ENCODE measurements at places on chromosomes 16 and 17. TPM values are rescaled to one million over a fixed set of nuclear protein-coding genes. Genes with fewer than 3 reads are reported as not detected.
A peak's percentile ranks its signal among the peaks of the same experiment; 100 is the strongest.

Gene LPO
- total RNA-seq, result not detected

Gene CCT6B
- 2.0 TPM for total RNA-seq

Gene C16orf86
- 4.8 TPM for total RNA-seq

Gene PPP1R27
- not detected for total RNA-seq

Gene TBC1D3
- total RNA-seq, result not detected

Gene ICAM2
- total RNA-seq, result 116 TPM

Gene ASGR1
- 0.29 TPM for total RNA-seq

Gene TMEM235
- total RNA-seq, result not detected

- H3K4me1 ChIP-seq, result peaks cover 25% of the 10 kb centered on the region
- H3K36me3 ChIP-seq, result peaks cover 6% of the 10 kb centered on the region
- H3K4me3 ChIP-seq, result peak overlapping the region; percentile 83
- no peak overlapping the region for H3K27ac ChIP-seq
Measured at GRCh38 chr16:71460941-71461340, 1.1 kb downstream of the ZNF23 start.

- DNase-seq, result peak; percentile 70
- H3K36me3 ChIP-seq, result peaks cover 31% of the 10 kb centered on the region
- H3K4me1 ChIP-seq, result peaks cover 53% of the 10 kb centered on the region
Measured at GRCh38 chr16:3131755-3132377, 3.0 kb upstream of the ZNF213 start.

- peaks cover 18% of the 10 kb centered on the region for H3K36me3 ChIP-seq
- DNase-seq, result no peak
- H3K27ac ChIP-seq, result no peak overlapping the region
- H3K4me1 ChIP-seq, result peaks cover 2% of the 10 kb centered on the region
Measured at GRCh38 chr17:2903193-2903974, 107.1 kb downstream of the RAP1GAP2 start.

GRCh38 chr17:32382526-32383223 lies 32.7 kb downstream of the ZNF207 start:
- H3K36me3 ChIP-seq, result peaks cover 40% of the 10 kb centered on the region
- H3K4me3 ChIP-seq, result no peak overlapping the region
- no peaks in the 10 kb centered on the region for H3K27me3 ChIP-seq

DNA sequence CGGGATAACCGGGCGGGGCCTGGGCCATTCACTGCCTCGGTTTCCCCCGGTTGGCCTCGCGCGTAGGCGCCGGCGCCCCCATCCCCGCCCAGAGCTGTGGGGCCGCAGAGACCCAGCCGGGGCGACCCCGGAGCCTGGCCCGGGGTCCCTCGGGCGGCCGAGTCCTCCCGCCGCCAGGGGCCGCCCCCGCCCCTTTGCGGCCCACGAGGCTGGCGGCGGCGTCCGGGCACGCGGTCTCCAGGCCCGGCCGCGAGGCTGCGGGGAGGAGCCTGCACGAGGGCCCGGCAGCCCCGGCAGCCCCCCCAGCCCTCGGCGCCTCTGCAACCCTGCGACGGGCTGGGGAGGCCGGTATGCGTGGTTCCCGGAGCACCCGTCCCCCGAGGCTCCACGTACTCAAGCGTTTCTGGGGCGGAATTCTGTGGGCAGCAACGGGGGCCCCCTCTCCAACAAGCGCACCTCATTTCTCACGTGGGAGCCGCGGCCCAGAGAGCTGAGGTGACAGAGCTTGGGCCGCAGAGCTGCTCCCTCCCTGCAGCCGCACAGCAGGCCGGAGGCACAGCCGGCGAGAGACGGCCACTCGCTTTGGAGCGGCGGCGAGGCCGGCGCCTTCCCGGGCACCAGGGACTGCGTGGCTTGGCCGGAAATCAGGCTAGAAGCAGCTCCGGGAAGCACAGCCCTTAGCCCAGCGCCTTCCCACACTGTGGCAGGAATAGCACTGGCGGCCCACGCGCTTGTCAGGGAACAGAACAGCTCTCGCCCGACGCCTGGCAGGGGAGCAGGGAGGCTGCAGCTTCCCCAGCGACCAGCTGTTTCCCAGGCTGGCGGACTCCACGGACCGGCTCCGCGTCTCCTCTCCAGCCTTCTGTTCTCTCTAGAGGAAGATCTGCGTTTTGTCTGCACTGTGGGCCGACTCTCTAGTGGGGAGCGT lies 867 bp upstream of the LIMD2 start:
- H3K4me3 ChIP-seq, result peak overlapping the region; percentile 96
- peak overlapping the region; percentile 99 for H3K27ac ChIP-seq
- peaks cover 62% of the 10 kb centered on the region for H3K4me1 ChIP-seq
- H3K36me3 ChIP-seq, result peaks cover 66% of the 10 kb centered on the region
- no peaks in the 10 kb centered on the region for H3K27me3 ChIP-seq

DNA sequence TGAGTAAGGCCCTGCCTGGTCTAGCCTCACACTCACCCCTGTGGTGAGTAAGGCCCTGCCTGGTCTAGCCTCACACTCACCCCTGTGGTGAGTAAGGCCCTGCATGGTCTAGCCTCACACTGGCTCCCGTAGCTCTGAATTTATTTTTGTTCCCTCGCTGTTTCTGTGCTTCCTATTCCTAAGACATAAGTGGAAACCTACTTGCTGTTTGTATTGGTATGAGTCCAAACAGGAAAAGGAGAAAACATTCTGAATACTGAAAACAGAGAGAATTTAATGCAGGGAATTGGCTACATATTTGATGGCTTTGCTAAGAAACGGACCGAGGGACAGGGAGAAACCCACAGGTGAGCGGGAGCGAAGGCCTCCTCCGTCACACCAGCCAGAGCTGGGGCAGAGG lies 267.8 kb downstream of the FOXL1 start:
- no peaks in the 10 kb centered on the region for H3K36me3 ChIP-seq
- no peak overlapping the region for H3K27ac ChIP-seq
- H3K4me3 ChIP-seq, result no peak overlapping the region
- H3K4me1 ChIP-seq, result no peaks in the 10 kb centered on the region

DNA sequence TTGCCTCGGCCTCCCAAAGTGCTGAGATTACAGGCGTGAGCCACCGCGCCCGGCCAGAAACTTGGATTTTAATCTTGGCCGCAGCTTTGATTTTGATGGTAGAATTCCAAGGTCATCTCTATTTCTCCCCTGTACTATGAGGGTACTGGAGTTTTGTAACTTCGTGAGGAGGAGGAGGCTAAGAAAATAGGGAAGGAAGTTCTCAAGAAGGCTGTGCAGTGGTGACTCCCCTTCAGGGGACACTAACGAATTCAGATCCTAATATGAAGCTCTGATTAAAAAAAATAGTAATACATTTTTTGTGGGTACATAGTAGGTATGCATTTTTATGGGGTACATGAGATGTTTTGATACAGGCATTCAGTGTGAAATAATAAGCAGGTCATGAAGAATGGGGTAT lies 55.9 kb downstream of the LDHD start:
- H3K27me3 ChIP-seq, result no peaks in the 10 kb centered on the region
- no peak overlapping the region for H3K4me3 ChIP-seq
- H3K36me3 ChIP-seq, result peaks cover 3% of the 10 kb centered on the region
- peaks cover 43% of the 10 kb centered on the region for H3K4me1 ChIP-seq
- no peak for DNase-seq
- H3K27ac ChIP-seq, result no peak overlapping the region

DNA sequence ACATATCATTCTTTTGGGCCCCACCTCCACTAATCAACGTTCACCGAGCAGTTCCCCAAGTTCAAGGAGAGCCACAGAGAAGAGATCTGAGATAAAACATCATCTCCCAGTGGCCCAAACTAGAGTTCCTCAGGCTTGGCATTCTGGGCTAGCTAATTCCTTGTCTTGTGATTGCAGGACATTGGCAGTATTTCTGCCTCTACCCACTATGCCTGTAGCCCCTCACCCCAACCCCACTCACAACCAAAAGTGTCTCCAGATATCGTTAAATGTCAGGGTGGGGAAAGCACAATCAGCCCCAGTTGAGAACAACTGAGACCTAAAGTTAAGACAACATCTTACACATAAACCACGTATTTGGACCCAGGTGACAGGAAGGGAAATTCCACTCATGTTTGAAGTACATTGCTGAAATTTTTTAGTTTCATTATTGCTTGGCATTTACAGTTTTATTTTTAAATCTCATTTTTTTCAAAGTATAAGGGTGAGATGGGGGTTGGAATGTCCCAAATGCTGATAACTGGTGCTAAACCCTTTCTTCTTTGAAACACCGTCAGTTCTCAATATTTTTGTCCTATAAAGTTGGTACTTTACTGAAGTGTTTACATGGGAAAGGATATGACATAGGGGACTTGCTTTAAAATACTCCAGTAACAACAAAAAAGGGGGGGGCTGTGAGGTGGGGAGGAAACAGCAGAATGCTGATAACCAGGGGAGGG lies 13.6 kb downstream of the ZC3H7A start:
- H3K27me3 ChIP-seq, result no peaks in the 10 kb centered on the region
- peak; percentile 66 for DNase-seq
- H3K4me3 ChIP-seq, result peak overlapping the region; percentile 74
- peaks cover 61% of the 10 kb centered on the region for H3K4me1 ChIP-seq
- peaks cover 20% of the 10 kb centered on the region for H3K36me3 ChIP-seq

GRCh38 chr16:75097941-75098901 lies 18.4 kb downstream of the LDHD start:
- no peaks in the 10 kb centered on the region for H3K36me3 ChIP-seq
- peak; percentile 54 for DNase-seq
- peak overlapping the region; percentile 90 for H3K27ac ChIP-seq
- H3K27me3 ChIP-seq, result no peaks in the 10 kb centered on the region
- H3K4me1 ChIP-seq, result peaks cover 51% of the 10 kb centered on the region
- H3K4me3 ChIP-seq, result no peak overlapping the region

- no peak overlapping the region for H3K4me3 ChIP-seq
- H3K4me1 ChIP-seq, result peaks cover 17% of the 10 kb centered on the region
- no peak for DNase-seq
- H3K27ac ChIP-seq, result no peak overlapping the region
- peaks cover 12% of the 10 kb centered on the region for H3K27me3 ChIP-seq
Measured at GRCh38 chr17:55452139-55452790, 30.6 kb upstream of the MMD start.

DNA sequence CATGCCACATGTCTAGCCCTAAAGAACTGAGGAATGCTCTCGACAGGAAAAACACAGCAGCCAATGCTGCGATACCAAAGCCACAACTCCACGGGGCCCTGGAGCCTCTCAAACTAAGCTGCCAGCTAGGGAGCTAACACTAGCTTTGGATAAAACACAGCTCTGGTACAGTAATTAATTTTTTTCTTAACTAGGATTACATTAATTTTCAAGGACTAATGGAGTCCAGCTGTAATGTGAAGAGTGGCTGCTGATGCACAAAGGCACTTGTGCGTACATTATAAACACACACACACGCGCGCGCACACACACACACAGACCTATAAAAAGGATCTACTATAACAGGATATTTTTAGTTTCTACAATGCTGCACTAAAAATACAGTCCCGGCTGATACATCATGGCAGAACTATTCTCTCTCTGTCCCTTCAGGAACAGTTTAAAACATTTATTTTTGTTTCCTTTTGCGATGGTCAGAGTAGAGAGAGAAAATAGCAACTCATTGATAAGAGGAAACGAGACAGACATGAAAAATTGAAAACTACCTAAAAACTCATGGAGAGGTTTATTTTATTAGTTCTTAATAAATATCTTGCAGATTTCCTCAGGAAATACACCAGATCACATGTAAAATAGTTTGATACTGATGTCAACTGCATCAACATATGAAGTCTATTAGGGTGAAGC lies 88.5 kb downstream of the SMG6 start:
- peak overlapping the region; percentile 73 for H3K4me3 ChIP-seq
- H3K36me3 ChIP-seq, result peaks cover 46% of the 10 kb centered on the region
- no peak for DNase-seq
- H3K27me3 ChIP-seq, result no peaks in the 10 kb centered on the region
- H3K4me1 ChIP-seq, result peaks cover 70% of the 10 kb centered on the region

DNA sequence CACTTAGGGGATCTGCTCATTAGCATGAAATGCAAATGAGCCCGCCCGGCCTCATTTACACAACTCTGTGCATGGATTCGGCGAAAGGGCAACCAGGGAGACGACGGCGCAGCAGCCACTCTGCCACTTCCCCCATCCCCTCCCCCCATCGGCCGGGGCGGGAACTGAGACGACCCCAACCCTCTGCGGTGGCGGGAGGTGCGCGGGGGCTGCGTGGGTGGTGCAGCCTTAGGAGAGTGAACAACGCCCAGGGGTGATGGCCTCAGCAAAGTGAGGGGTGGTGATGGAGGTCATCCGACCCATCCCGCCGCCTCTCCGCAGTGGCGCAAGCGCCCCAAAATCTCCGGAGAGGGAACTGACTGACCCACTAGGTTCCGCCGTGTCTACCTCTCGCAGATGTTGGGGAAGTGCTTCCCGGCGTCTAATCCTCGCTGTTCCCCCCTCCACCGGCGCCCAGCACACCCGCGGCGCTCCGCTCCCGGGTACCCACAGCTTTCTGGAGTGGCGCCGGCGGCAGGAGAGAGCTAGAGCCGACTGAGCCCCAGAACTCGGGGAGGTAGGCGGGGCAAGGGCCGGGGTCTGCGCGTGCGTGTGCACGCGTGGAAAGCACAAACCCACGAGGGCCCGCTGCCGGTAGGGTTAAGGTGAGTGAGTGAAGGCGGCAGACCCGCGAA lies 1.4 kb upstream of the CACNA1G start:
- no peaks in the 10 kb centered on the region for H3K36me3 ChIP-seq
- peaks cover 57% of the 10 kb centered on the region for H3K27me3 ChIP-seq
- DNase-seq, result peak; percentile 16
- no peak overlapping the region for H3K4me3 ChIP-seq

DNA sequence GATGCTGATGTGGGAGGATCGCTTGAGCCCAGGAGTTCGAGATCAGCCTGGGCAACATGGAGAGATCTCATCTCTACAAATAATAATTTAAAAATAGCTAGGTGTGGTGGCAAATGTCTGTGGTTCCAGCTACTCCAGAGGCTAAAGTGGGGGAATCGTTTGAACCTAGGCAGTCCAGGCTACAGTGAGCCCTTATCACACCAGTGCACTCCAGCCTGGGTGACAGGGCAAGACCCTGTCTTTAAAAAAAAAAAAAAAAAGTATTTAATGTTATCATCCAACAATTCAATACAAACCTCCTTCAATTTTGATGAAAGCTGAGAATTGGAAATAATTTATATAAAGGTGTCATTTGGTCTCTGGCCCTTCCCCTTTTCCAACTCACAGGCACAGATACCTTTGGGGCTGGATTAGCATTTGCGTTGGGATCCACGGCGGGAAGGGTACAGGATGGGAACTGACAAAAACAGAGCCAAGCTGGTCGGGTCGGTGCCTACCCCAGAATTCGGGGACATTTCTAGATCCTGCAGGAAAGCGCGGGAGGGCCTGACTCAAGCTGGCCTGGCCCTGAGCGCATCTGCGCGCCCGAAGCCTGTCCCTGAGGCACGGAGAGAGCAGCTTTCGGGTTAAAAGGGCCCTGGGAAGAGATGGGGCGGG lies 860 bp upstream of the DCAF7 start:
- peak overlapping the region; percentile 97 for H3K27ac ChIP-seq
- DNase-seq, result no peak
- peaks cover 28% of the 10 kb centered on the region for H3K4me1 ChIP-seq
- no peaks in the 10 kb centered on the region for H3K27me3 ChIP-seq

- H3K4me3 ChIP-seq, result no peak overlapping the region
- no peak overlapping the region for H3K27ac ChIP-seq
- H3K27me3 ChIP-seq, result no peaks in the 10 kb centered on the region
- no peaks in the 10 kb centered on the region for H3K36me3 ChIP-seq
- no peaks in the 10 kb centered on the region for H3K4me1 ChIP-seq
Measured at GRCh38 chr17:41620583-41621434, 3.6 kb downstream of the KRT17 start.
